Endodermal cell (in vitro differentiated cells): ENCODE measurements at places on chromosomes 13 and 19. TPM values are rescaled to one million over a fixed set of nuclear protein-coding genes. Genes with fewer than 3 reads are reported as not detected.

GRCh38 chr13:67967031-67967430 is 736.9 kb upstream of the PCDH9 start:
- DNase-seq = no peak
- no peaks in the 10 kb centered on the region for H3K36me3 ChIP-seq
- H3K27me3 ChIP-seq = no peaks in the 10 kb centered on the region
- H3K4me3 ChIP-seq = no peak overlapping the region
- H3K4me1 ChIP-seq = peaks cover 4% of the 10 kb centered on the region
- no peak overlapping the region for H3K27ac ChIP-seq

DNA sequence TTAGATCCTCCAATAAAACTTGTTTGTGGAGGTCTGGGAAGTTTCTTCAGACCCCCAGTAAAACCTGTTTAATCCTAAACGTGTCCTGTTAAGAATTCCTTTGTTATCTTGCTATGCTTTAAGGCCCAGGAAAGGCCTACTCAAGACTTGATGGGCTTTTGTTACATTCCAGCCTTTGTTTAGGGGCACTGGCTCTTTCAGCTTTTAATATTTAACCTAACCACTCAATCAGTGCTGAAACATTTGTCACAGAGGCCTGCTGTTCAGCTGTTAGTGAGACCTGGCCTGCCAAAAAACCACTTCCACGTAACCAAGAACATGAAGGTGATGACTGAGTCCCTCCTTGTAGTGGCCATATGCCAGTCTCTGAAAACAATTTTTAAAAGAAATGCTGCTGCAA is 41.7 kb downstream of the PCDH17 start:
- peak overlapping the region; percentile 71 for H3K4me3 ChIP-seq
- no peaks in the 10 kb centered on the region for H3K27me3 ChIP-seq
- no peak overlapping the region for H3K27ac ChIP-seq

DNA sequence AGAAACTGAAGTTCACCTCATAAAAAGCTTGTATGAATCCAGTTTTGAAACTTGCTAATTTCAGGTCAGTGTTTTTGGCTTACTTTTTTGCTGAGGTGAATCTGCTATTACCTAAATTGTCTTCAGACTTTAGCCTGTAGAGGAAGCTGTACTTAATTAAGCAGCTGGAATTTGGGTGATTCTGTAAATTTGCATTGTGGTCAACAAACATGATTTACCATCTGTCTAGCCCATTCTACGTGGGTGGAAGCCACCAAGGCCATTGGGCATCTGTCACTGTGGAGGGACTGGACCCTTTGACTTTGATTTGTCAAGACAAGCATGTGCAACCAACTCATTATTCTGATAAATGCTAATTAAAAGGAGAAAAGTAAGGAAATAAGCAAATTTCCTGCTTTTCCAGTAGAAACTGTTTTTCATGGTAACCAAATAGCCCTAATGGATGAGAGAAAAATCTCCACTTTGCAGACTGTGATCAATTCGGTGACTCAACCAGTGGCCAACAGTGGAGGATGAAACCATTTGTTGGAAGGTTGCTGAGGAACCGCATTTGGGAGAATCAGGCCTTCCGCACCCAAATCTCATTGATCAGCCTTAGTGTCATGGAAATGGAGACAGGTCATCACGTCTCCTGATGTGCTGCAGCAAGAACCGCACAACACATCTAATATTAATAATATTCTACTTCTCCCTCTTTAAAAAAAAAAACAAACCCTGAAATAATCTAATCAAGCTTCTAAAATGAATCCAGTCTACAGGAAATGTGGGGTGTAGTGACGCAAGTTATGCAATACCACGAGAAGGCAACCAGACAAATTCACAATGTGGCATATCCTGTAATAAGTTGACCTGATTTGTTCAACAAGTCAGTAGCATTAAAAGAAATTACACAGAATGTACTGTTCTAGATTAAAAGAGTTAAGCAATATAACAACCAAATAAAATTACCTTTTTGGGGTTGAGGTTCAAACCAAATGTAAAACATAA is 54.3 kb downstream of the GARRE1 start:
- no peak overlapping the region for H3K4me3 ChIP-seq
- no peaks in the 10 kb centered on the region for H3K4me1 ChIP-seq
- no peaks in the 10 kb centered on the region for H3K27me3 ChIP-seq
- no peak for DNase-seq
- H3K36me3 ChIP-seq = peaks cover 23% of the 10 kb centered on the region
- no peak overlapping the region for H3K27ac ChIP-seq

DNA sequence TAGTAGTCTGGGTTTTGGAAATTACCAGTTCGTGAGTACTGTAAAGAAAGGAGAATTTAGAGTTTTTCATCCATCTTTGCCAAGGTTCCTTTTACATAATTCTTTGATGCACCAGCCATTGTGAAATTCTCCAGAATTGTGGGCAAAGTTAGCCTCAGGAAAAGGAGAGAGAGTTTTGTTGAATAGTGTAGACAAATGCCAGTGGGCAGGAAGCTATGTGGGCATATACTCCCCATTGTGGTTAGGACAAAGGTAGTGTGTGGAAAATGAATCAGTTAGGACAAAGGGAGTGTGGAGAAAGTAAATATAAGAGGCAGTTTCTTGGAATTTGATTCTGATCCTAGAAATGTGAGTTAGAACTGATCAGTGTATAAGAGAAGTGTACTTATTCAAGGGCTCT is 67.9 kb downstream of the PCCA start:
- DNase-seq = no peak
- no peak overlapping the region for H3K4me3 ChIP-seq
- no peaks in the 10 kb centered on the region for H3K4me1 ChIP-seq
- peaks cover 60% of the 10 kb centered on the region for H3K36me3 ChIP-seq

DNA sequence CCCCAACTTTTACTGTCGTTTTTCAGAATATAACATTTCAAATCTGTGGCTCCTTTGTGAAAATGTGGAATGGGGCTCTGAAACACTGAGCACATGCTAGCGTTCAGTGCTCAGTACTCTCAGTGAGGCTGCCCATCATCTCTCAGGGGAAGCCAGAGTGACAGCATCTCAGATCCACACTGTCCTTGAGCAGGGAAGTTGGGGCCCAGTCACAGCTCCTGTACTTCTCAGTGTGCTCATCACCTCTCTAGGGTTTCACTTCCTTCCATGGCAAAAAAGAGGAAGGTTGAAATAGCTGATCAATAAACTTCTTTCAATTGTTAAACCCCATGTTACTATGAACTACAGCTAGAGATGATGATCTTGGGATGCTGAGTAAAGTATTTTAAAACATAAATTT is 565.9 kb upstream of the SPRY2 start:
- no peak overlapping the region for H3K4me3 ChIP-seq
- H3K4me1 ChIP-seq = no peaks in the 10 kb centered on the region
- H3K36me3 ChIP-seq = no peaks in the 10 kb centered on the region
- H3K27me3 ChIP-seq = no peaks in the 10 kb centered on the region

DNA sequence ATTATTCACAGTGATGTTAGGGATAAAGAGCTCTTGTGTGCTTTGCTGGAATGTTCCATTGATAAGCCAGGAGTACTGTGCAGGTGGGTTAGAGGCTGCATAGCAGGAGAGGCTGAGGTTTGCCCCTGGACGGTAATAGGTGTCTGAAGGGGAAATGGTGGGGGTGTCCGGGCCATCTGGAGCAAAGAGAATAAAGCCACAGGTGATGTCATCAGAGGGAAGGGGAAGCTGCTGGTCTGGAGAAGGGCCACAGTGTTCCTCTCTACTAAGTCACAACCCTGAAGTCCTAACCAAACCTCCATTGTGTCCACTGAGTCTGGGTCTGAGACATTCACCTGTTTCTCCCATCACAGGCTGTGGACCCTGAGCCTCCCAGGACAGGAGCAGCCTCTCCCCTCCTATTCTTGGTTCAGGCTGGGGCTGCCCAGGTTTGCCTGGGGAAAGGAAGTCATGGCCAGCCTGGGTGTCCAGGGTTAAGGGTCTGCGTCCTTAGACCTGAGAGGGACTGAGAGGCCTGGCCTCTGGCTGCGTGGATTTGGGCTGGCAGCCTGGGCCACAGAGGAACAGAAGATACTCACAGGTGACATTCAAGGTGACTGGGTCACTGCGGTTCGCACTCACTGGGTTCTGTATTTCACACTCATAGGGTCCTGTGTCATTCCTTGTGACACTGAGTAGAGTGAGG is 6.8 kb downstream of the CEACAM1 start:
- no peak for DNase-seq
- H3K27ac ChIP-seq = no peak overlapping the region
- no peak overlapping the region for H3K4me3 ChIP-seq
- no peaks in the 10 kb centered on the region for H3K36me3 ChIP-seq
- no peaks in the 10 kb centered on the region for H3K4me1 ChIP-seq

HIF3A gene
- total RNA-seq = 71.0 to 77.3 TPM (median 71.9 TPM) in 3 replicates

DNA sequence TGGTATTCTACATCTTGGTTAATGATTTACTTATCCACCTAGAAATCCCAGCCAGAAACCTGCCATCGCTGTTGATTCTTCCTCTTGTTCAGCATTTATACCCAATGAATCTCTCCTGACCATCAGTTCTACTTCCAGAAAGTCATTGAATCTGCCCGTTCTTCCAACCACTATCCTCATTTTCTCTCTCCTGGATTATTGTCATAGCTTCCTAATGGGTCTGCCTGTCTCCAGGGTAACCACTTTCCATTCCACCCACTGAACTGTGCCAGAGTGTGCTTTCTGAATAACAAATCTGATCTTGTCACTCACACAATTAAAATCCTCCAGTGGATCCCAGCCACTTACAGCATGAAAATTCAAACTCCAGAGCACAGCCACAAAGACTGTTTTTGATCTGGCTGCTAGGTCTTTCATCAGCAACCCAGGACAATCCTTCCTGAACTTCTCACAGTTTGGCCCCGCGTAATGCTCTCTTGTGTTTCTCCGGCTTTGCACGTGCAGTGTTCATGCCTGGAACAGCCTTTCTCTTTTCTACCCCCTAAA is 330.6 kb downstream of the SPRY2 start:
- H3K4me1 ChIP-seq = peaks cover 3% of the 10 kb centered on the region
- H3K27me3 ChIP-seq = no peaks in the 10 kb centered on the region
- no peak overlapping the region for H3K4me3 ChIP-seq
- H3K36me3 ChIP-seq = no peaks in the 10 kb centered on the region
- H3K27ac ChIP-seq = peak overlapping the region; percentile 81

GRCh38 chr13:38826182-38826813 is 139.4 kb downstream of the FREM2 start:
- DNase-seq = no peak
- H3K4me1 ChIP-seq = no peaks in the 10 kb centered on the region
- no peaks in the 10 kb centered on the region for H3K36me3 ChIP-seq
- H3K4me3 ChIP-seq = no peak overlapping the region
- H3K27me3 ChIP-seq = no peaks in the 10 kb centered on the region

GRCh38 chr19:30799865-30800755 is 427.9 kb downstream of the ZNF536 start:
- no peak overlapping the region for H3K27ac ChIP-seq
- H3K36me3 ChIP-seq = no peaks in the 10 kb centered on the region
- H3K27me3 ChIP-seq = peaks cover 14% of the 10 kb centered on the region
- no peaks in the 10 kb centered on the region for H3K4me1 ChIP-seq
- H3K4me3 ChIP-seq = no peak overlapping the region

GRCh38 chr19:873084-873483 is 13.6 kb downstream of the CFD start:
- H3K4me3 ChIP-seq = no peak overlapping the region
- H3K27me3 ChIP-seq = no peaks in the 10 kb centered on the region
- H3K4me1 ChIP-seq = no peaks in the 10 kb centered on the region
- peaks cover 23% of the 10 kb centered on the region for H3K36me3 ChIP-seq
- DNase-seq = peak; percentile 82

DNA sequence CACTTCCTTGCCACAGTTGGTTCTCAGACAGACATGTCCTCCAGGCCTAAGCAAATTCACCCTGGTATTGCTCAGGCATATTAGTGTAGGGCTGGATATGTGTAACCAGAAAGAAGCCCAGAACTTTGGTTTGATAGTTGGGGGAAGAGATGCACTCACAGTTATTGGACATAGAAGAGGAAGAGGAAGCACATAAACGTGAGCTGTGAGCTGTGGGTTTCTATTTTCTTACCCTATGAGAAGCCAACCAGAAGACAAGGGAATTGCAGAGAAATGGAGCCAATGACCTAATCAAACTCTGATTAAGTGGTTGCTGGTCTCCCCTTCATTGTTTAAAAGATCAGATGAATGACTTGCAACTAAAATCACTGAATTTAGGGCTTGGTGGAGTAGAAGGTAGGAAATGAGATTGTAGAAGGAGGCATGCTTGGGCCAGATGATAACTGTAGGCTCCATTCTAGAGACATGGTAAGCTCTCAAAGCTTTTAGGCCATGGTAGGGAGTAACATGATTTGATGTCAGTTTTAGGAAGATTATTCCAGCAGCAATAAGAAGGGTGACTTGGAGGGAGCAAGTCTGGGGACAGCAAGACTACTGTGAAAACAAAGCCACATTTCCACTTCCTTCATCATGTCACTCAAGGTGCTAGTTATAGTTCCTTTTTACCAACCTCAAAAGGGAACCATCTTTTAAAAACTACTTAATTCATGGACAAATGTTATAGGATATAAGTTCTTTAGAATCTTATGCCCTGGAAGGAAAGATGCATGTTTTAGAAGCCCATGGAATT is 24.1 kb upstream of the WDFY2 start:
- H3K27me3 ChIP-seq = no peaks in the 10 kb centered on the region
- no peak for DNase-seq
- H3K4me3 ChIP-seq = no peak overlapping the region
- H3K4me1 ChIP-seq = no peaks in the 10 kb centered on the region

- H3K4me3 ChIP-seq = no peak overlapping the region
- no peaks in the 10 kb centered on the region for H3K36me3 ChIP-seq
- DNase-seq = no peak
- H3K4me1 ChIP-seq = no peaks in the 10 kb centered on the region
Observed at GRCh38 chr13:50370303-50370950, 355.2 kb downstream of the KCNRG start.

RASAL3 gene
- total RNA-seq = not detected in 3 replicates

- H3K27ac ChIP-seq = no peak overlapping the region
- no peaks in the 10 kb centered on the region for H3K27me3 ChIP-seq
- H3K4me3 ChIP-seq = no peak overlapping the region
- DNase-seq = no peak
- no peaks in the 10 kb centered on the region for H3K4me1 ChIP-seq
- no peaks in the 10 kb centered on the region for H3K36me3 ChIP-seq
Observed at GRCh38 chr13:109955598-109955997, 169.2 kb upstream of the IRS2 start.

COX6B2 gene
- 0.59 to 2.6 TPM (median 0.75 TPM) in 3 replicates for total RNA-seq

CATSPERD gene
- total RNA-seq = not detected in 2 replicates

FLT3LG gene
- 0.75 to 2.3 TPM (median 1.2 TPM) in 3 replicates for total RNA-seq

DNA sequence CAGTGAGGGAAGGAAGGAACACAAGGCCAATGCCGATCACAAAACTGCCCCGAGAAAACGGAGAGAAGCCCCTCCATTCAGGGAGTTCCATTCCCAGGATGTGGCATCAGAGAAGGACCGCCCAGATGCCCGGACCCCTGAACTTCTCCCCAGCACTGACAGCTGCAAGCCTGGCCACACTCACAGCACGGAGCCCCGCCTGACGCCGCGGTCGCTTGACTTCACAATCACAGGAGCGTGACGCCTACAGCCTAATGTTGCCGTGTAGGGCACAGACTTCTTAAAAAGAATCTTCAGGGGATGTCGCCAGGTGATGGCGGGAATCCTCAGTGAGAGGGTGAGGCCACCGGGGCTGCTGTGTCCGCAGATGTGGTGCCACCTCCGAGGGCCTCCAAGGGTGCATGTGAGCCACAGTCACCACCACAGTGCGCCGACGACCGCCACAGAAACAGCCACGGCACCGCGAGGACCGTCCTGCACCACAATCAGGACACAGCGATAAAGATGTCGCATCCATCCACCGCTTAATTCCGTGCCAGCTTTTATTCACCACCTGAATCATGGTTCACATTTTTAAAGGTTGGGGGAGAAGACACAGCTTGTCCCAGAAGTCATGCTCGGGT is 77.2 kb downstream of the SPACA7 start:
- H3K27ac ChIP-seq = no peak overlapping the region
- DNase-seq = peak; percentile 23
- no peaks in the 10 kb centered on the region for H3K36me3 ChIP-seq
- no peak overlapping the region for H3K4me3 ChIP-seq

GJB2 gene
- total RNA-seq = 0.26 to 0.82 TPM (median 0.76 TPM) in 3 replicates

HTR2A gene
- total RNA-seq = not detected in 2 replicates
